ENCODE measurements at places on chromosomes 7 and 10.

DNA sequence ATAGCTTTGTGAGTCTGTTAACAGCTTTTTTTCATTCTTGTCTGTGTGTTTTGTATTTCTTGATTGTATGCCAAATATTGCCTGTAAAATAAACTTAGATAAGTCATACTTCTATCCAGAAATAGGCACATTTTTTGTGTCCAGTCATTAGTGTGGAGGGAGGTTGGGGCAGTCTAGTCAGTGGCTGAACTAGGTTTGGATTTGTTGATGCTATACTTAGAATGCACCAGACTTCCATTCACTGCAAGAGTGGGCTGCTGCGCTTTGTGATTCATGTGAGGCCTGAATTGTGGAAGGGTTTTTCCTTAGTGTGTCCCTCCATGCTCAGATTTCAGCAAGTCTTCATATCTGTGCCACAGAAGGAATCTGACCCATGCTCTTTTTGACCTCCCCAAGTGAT, 50.0 kb downstream of the TRUB1 start:
- DNase-seq, result no peak

GRCh38 chr10:131186547-131187253, 124.8 kb downstream of the TCERG1L start:
- no peak for DNase-seq

DNA sequence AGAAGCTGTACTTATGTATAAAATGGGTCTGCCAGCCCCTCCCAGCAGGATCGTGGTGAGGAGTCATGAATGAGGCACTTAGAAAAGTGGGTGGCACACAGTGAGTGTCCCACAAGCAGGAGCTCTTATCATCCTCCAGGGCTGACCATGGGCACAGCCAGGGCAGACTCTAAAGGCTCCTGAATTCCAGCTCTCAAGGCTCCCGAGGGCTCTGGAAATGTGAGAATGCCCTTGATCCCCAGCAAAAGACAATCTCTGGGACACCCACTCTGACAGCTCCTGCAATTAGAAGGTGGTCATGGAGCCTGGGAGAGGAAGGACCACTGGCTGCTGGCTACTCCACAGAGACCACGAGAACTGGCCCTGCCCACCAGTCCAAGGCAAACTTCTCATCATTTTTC, 1.6 kb downstream of the VSTM4 start:
- DNase-seq, result no peak

DNA sequence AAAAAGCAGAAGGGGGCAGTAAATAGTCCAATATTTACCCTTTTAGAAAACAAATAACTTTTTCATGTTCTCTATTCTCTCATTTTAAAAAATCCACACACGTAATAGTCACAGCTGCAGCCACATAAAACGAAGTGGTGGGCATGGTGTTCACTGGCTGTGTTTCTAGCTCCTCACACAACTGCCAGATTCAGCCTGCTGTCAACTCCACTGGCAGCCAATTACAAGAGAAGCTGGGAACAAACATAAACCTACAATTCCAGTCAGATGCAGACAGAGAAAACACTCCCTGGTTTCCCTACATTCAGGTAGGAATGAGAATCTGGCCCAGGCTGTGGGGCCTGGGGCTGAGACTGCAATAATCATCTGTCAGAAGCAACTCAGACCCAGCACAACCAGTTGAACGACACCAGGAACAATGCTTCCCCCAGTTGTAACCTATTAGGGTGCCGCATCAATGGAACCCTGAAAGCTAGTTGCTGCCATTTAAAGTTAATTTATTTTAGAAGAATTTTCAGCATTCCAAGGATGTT, 29.1 kb downstream of the ERCC6 start:
- DNase-seq, result no peak

- DNase-seq, result no peak
Observed at GRCh38 chr10:78913219-78914059, 155.3 kb upstream of the ZMIZ1 start.

- DNase-seq, result no peak
Observed at GRCh38 chr7:4962872-4963775, 4.1 kb upstream of the MMD2 start.

GRCh38 chr7:44782460-44782859, 14.0 kb upstream of the PPIA start:
- no peak for DNase-seq

- DNase-seq, result no peak
Observed at GRCh38 chr7:15158141-15158810, 255.7 kb upstream of the DGKB start.

- DNase-seq, result no peak
Observed at GRCh38 chr10:4698075-4698474, 127.9 kb upstream of the AKR1E2 start.

DNA sequence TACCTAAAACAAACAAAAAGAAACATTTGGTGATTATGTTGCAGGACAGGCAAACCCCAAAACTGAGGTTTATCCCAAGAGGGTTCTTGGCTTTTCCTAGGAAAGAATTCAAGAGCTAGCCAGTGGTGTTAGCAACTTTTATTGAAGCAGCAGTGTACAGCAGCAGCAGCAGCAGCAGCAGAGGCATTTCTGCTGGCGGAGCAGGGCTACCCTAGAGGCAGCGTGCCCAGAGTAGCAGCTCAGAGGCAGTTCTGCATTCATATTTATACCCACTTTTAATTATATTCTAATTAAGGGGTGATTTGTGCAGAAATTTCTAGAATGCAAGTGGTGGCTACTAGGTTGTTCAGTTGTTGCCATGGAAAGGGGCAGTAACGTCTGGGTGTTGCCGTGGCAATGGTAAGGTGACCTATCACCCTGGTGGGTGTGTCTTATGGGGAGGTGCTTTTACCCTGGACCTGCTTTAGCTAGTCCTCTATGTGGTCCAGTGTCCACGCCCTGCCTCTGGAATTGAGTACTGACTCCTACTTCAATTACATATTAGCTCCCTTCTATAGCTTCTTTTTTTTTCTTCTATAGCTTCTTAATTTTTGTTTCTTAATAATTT, 53.9 kb downstream of the VCL start:
- DNase-seq, result no peak

DNA sequence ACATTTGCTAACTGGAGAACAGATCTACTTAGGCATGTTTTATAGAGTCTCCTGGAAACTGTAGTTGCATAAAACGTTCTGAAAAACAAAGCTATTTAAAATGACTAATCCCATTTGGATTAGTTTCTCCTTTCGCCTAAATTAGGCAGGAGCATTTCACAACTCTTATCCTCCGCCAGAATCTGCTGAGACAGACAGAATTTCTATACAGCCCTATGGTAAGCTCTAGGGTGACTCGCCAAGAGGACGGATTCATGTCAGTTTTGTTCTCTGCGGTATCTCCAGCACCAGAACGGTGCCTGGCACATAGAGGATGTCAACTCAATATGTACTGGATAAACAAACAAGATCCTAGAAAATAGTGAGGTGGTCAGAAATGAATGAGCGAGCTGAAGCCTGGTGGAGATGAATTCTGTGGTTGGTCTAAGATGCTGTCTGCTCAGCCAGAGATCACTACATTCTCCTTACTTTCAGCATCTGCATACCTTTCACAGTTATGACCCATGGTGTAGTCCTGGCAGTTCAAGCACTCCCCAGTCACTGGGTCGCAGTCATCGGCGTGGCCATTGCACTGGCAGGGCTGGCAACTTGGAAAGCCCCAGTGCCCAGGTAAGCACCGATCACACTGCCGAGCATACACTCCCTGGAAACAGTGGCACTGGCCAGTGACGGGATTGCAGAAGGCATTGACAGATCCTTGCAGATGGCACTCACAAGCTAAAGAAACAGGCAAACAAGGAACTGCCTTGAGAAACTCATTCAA, 44.0 kb downstream of the LAMB1 start:
- no peak for DNase-seq

GRCh38 chr10:28644647-28645046, 32.7 kb upstream of the BAMBI start:
- DNase-seq, result no peak

- no peak for DNase-seq
Observed at GRCh38 chr10:27736396-27736795, 9.2 kb downstream of the MKX start.

Measured in GM12891 (cell line).